HuH-7.5 (cell line): ENCODE measurements at places on chromosomes 2 and 18.

- no peak for DNase-seq
Observed at GRCh38 chr2:218392891-218393462, 6.7 kb upstream of the CTDSP1 start.

DNA sequence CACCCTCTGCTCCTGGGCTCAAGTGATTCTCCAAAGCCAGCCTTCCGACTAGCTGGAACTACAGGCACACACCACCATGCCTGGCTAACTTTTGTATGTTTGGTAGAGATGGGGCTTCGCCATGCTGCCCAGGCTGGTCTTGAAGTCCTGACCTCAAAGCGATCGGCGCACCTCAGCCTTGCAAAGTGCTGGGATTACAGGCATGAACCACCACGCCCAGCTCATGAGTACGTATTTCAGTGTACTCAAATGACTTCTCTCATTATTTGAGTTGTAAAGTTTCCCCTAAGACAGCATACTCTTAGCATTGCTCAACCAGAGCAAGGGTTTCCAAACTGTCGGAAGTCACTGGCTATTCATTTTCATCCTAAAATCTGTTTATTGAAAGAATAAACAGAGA lies 40.3 kb downstream of the IMPA2 start:
- no peak for DNase-seq

DNA sequence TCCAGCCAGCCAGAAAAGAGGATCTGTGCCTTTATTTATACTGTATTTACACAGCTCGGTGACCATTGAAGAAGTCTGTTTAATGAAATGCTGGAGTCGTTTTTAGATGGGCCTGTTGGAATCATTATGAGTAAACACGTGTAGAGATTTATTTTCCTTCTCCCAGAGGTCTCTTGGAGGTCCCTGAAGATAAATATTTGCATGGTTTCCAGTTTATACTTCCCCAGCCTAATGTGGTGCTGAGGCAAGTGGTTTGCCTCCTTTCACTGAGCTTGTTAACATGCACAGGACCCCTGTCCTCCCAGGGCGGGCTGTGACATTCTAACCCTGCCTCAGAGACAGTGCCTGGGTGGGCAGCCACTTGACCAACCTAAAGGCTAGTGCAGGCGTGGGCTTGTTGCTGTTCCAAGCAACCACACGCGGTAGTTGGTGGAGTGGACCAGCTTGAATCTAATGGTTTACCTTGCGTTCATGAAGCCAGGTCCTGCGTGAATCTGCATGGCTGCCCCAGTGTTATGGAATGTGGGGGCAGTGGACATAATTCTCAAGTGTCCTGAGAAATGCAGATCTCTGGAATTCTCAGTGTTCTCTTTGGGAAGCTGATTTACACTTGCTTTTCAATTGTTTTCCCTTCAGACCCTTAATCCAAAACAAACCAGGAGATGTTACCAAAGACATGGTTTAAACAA lies 130.2 kb upstream of the DLX2 start:
- no peak for DNase-seq

- DNase-seq, result no peak
Observed at GRCh38 chr2:3839476-3839875, 136.1 kb downstream of the DCDC2C start.

- no peak for DNase-seq
Observed at GRCh38 chr2:188495969-188496431, 204.3 kb downstream of the GULP1 start.

- DNase-seq, result no peak
Observed at GRCh38 chr2:111694700-111695101, 189.3 kb downstream of the ANAPC1 start.

GRCh38 chr2:153169609-153170008 lies 309.0 kb downstream of the RPRM start:
- DNase-seq, result no peak

DNA sequence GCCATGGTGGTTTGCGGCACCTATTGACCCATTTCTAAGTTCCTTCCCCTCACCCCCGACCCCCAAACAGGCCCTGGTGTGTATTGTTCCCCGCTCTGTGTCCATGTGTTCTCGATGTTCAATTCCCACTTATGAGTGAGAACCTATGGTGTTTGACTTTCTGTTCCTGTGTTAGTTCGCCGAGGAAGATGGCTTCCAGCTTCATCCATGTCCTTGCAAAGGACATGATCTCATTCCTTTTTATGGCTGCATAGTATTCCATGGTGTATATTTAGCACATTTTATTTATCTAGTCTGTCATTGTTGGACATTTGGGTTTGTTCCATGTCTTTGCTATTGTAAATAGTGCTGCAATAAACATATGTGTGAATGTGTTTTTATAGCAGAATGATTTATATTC lies 183.6 kb downstream of the GBX2 start:
- DNase-seq, result no peak

GRCh38 chr2:10346929-10347561 lies 44.3 kb downstream of the HPCAL1 start:
- DNase-seq, result no peak

DNA sequence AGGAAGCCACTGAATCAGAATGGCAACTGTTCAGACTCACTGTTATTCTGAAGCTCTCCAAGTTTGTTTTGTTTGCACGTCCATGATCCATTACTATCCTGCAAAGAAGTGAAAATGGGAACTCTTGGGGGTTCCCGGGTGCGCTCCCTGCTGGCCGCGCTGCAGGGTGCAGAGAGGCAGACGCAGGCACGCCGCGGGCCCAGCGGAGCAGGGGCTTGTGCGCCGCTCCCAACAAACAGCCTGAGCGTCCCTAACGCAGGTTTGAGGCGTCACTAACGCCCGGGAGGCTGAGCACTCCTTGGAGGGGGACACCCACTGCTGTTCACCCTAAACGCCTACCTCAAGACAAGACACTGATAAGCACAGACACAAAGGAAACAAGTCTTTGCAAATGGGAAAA lies 14.3 kb upstream of the PIEZO2 start:
- DNase-seq, result no peak

DNA sequence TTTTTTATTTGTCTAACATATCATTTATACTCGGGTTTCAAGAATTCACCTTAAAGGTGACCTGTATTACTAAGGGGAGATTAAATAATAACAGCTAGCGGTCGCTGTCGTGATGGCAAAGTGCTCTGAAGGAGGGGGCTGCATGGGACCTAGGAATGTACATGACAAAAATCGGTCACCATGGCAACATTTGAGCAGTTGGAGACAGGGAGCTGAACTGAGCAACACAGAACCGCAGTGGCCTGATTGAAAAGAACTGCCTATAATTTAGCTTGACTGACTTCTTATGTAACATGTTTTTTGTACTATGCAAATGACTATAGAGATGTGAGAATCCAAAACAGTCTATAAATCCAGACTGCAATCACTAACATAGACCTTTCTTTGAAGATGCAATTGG lies 34.3 kb upstream of the EPHA4 start:
- no peak for DNase-seq

DNA sequence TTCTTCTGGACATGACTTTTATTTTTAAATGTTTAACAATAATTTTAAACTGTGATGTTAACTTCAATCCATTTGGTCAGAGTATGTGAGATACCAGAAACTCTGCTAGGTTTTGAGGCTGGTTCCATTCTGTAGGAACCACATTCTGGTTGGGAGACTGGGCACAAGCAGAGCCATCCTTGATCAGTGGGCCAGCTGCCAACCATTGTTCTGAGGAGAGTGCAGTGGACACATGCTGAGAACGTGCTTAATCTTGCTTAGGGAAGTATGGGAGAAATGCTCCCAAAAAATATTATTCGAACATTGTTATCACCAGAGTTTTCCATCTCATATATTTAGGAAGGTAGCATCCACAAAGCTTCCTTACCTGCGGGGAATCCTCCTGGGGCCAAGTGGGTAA lies 155.8 kb downstream of the RTN4 start:
- no peak for DNase-seq

GRCh38 chr2:157077753-157078350 lies 179.7 kb upstream of the GALNT5 start:
- DNase-seq, result no peak

DNA sequence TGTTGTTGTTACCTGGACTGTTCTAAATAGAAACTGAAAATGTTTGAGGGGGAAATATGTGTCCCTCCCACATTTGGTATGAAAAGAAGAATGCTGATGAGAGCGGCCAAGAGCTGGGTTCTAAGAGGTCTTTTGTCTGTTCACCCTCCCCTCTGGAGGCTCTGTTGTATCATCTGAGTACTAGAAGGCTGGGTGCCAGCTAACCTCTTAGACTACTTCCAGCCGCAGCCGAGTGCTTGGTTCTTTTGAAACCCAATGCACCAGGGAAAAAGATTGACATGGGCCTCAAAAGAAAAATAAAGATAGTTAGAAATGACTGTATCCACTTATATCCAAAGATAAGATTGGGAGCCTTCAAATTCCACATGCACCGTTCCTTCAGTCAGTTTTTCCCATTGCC lies 255.9 kb downstream of the TXNL1 start:
- no peak for DNase-seq

DNA sequence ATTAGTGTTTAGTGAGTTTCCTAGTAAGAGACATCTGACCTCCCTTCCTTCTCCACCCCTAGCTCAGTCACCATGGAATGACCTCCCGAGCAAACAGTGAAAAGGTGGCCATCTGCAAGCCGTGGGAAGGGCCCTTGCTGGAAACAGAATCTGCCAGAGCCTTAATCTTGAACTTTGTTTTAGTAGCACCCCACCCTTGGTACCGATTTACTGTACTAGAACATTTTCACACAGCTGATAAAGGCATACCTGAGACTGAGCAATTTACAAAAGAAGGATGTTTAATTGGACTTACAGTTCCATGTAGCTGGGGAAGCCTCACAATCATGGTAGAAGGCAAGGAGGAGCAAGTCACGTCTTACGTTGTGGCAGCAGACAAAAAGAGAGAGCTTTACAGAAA lies 655.8 kb downstream of the TSN start:
- DNase-seq, result no peak

DNA sequence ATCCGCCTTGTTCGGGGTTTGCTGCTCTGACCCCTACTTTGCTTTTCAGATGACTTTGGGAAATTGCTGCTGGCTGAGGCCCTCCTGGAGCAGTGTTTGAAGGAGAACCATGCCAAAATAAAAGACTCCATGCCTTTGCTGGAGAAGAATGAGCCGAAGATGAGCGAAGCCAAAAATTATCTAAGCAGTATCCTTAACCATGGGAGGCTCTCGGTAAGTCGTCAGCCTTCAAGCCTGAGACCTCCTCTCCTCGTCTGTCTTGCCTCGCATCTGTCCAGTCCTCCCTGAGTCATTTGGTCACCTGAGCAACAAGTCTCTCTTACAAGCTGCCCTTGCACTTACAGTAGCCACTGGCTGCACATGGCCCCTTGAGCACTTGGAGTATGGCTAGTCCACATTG lies 34.7 kb upstream of the MCFD2 start:
- no peak for DNase-seq

DNA sequence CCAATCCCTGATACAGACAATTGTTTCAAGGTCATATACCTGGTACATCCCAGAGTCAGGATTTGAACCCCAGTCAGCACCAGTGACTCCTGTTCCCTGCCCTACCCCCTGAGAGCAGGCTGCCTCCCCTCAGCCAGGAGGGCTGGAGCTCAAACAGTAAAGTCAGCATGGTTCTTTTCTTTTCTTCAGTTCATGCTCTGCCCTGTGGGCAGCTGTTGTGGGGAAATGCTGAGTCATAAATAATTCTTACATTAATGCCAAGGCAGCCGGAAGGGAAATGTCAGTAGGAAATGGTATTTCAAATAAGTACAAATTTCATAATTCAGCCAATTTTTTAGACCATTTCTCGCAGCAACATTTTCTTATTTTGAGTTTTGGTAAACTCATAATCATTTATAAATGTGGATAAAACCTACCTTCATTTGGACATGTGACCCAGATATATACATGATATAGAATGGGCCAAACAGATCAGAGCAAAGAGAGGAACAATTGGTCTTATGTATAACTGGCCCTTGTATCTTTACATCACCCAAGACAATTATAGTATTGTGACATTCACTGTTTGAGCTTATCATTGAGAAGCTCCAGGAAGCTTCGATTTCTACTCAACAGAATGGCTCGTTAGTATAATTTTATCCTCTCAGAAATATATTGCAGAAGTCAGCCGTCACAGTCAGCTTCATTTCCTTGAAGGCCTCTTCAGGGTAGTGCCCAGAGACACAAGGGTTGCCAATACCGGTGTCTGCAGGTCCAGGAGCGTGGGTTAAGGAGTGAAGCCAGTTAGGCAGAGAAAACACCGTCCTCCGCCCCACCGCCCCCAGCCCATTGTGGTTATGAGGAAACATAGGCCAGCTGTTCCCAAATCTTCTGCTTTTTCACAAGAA lies 28.0 kb upstream of the SCYGR1 start:
- no peak for DNase-seq

DNA sequence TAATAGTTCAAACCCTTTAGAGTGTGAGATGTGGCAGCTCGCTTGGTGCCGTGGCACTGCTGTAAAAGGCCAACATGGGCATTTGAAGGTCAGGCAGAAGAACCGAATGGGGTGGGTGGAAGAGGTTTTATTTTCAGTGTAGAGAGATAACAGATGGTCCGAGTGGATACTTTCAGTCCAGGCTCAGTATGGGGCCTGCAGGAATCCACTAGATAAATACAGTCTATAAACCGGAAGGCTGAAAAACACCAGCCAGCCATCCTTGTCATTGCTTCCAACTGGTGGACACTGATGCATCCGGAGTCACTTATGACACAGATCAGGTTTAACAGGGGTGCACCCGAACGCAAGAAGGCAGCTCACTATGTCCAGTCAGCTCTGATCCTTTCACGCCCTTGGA lies 55.7 kb upstream of the AMMECR1L start:
- DNase-seq, result no peak

DNA sequence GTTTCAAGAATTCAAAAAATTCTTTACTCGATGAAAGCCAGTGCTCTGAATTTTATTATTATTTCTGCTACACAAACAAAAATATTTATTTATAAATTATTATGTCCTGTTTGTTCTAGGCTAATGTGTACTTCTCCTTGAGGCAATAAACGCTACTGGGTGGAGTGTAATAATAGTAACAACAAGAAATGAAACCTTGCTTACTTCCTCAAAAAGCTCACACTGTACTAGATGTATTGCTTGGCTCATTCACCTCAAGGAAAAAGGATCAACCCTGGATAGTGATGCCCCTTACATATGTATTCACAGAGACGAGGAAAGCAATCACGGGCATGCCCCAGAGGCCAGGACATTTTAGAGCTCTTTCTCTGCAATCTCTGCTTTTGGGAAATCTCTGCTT lies 685.6 kb upstream of the NXPH2 start:
- no peak for DNase-seq

GRCh38 chr18:13549880-13550232 lies 176.5 kb downstream of the FAM210A start:
- DNase-seq, result no peak

DNA sequence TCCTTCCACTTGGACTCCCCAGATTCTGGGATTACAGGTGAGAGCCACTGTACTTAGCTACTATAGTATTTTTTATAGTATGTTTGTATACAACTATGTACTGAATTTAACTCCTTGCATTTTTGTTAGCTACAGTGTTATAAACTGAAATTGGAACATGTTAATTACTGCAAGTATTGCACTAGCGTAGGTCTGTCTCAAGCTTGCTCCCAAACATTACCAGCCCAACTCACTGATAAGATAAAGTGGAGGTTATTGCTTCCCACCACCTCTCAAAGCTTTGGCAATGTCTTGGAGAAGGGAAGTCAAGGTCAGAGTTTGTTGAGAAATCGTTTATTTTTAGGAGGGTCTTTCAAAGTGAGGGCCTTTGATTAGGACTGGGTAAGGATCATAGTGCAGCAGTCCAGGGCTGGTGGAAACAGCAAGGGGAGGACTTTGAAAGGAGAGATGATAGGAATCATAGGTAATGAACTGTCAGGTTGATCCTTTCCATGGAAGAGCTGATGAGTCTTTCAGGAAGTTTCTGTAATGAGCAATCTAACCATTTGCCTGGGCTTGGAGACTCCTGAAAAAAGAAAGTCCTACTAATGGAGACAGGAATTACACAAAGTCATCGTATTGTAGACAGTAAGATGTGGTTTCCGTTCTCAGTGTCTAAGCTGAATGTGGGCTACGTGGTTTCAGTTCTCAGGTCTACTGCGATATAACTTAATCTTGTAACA lies 257.1 kb downstream of the MYO3B start:
- no peak for DNase-seq
